ENCODE measurements at places on chromosomes 12 and 14.

DNA sequence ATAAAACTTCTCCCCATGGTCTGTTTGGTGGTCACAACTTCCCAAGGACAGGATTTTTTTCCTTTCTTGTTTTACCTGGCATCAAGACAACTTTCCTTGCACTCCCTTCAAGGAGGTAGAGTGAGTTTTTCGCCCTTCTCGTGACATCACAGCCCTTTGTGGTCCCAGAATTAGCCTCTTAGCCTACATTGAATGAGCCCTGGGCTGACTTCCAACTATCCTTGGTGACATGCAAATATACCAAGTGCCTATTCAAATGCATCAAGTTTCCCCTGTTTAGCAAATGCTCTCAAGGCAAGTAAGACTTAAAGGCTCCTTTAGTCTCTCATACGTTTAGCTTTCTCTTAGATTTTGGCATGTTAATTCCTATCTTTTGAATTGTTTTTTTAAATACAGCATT lies 36.6 kb downstream of the TC2N start:
- DNase-seq = no peak

GRCh38 chr12:91406920-91407341 lies 224.3 kb upstream of the DCN start:
- no peak for DNase-seq

DNA sequence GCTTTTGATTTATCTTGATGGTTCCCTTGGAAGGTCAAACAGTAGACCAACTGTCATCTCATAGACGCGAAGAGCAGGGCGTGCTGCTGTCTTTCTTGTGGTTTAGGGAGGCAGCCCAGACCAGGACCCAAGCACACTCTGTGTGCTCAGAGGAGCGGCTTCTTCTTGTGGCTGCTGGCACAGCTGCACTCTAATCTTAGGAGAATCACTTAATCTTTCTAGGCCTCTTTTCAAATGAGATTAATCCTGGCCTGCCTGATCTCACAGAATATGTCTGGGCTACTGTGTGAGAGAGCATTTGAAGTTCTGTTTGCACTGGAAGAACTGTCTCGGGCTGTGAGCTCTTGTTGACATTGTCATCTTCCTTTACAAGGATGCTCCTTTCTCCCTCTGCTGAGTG lies 60.0 kb upstream of the TRAF3 start:
- DNase-seq = peak; percentile 83

DNA sequence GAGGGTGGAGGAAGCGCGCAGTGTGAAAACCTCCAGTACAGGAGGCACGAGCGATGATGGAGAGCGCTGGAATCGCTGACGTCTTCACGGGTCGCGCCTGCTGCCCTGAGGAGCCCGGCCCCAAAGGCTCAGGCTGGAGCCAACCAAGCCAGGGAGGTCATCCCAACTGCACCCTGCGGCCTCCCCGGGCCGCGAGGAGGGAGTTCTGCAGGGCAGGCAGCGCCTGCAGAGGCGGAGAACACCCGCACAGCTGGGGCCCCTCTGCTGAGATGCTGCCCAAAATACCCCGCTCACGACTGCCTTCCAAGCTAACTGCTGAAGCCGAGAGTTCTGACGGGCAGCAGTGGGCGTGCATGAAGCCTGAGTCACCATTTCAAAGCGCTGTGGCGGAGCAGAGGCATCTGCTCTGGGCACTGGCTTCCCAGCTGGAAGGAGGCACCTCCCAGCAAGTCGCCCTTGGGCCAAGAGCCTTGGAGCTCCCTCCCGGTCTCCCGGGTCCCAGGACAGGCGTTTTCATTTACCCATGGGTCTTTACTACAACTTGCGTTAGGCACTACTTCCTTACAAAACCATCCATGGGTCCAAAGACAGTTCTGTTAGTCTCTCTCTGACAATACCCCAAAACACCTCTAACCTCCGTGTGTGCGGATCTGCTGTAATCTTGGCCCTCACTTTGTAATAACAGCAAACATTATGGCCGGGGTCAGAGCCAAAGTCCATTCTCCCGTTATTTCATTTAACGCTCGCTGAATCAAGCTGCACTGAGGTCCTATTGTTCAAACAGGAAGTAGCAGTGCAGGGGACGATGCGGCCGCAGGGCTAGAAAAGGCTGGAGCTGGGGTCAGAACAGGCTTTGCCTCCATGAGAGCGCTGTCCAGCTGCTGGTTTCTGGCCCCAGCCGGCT lies 60.1 kb upstream of the RIMBP2 start:
- peak; percentile 59 for DNase-seq

DNA sequence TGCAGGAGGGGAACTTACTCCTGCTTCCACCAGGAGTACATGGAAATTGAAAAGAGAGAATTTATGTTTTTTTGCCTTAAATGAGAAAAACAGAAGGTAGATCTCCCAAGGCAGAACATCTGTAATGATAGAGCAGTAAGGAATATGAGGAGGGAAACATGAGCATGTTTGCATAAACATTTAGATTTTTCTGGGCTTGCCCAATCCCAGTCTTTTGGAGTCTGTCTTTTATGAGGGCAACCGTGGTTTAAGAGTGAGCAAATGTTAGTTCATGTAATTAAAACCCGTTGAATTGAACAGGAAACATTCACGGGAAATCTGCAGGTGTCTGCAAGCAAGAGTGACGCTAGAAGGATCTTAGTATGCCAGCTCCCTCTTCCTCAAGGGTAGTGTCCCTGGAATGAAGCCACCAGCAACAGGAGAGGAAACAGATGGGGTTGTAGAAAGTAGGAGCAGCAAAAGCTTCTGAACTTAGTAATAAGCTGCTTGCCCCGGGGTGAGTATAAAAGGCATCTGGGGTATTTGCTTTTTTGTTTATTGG lies 79.3 kb downstream of the ARF6 start:
- no peak for DNase-seq

GRCh38 chr14:31505411-31505810 lies 17.6 kb upstream of the GPR33 start:
- no peak for DNase-seq

DNA sequence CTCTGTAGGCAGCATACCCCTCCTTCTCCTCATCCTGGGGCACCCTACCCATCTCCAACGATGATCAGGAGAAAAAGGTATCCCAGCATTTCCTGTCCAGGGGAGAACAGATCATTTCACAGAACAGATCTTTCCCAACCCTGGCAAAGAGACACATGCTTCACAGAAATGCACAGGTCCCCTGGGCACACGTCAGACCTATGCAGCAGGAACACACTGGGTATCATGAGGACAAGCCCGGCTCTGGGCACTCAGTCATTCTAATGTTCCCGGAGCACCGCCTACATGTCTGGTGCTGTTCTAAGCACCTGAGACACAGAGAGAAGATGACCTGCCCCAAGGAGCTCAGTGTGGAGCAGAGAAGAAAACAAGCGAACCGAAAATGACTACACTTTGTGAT lies 56.2 kb downstream of the ACTN1 start:
- no peak for DNase-seq

DNA sequence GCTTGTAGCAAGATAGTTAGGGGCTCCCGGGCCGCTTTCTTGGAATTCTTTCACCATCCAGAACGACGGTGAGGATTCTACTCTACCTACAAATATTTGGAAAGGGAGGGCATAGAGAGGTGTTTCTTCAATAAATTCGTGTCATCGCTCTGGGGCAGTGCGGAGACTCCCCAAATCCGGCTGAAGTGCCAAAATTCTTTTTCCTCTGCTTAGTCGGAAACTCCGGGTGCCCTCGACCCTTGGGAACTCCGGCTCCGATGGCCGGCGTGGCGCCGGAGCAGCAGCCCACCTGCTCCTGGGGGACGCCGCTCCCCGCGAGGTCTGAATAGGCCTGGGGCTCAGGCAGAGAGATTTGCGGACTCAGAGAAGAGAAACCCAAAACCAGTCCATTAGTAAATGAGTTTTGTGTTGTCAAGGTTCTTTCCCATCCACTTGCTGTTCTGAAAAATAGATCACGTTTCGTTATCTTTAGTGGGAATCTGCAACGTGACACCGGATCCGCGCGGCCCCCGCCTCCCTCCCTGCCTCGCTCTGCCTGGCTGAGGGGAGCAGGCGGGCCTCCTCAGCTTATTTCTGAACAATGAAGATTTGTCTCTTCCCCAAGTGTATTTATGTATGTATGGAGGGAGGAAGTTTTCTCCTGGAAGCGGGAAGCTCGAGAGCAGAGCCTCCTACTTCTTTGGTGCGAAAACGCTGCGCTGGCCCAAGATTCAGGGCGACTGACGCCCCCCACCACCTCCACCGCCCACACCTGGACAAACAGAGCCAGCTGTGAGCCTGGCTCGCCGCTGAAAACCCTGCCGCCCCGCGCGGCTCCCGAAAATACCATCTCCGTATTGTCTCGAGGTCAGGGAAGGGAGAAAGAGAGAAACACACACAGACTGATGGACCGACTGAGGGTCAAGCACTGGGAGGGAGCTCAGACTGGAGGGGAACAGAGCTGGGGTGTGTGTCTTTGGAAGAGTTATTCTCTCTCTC lies 3.7 kb upstream of the SIX1 start:
- peak; percentile 13 for DNase-seq

- DNase-seq = no peak
Measured at GRCh38 chr12:55698965-55699364, 8.7 kb downstream of the ITGA7 start.

DNA sequence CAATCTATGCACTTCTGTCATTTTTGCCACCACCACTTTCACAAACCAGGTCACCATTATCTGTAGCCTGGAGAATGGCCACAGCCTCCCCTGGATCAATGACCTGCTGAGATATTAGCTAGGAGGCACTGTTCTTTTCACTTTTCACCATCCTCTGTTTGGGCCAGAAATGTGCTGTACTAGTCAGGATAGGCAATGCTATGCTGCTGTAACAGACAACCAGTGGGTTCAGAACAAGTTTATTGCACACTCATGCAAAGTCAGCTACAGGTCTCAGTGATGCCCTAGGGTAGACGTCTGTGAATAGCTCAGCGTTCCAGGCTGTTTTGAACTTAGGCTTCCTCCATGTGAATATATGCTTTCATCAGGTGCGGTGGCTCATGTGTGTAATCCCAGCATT lies 231.5 kb downstream of the SUDS3 start:
- no peak for DNase-seq

DNA sequence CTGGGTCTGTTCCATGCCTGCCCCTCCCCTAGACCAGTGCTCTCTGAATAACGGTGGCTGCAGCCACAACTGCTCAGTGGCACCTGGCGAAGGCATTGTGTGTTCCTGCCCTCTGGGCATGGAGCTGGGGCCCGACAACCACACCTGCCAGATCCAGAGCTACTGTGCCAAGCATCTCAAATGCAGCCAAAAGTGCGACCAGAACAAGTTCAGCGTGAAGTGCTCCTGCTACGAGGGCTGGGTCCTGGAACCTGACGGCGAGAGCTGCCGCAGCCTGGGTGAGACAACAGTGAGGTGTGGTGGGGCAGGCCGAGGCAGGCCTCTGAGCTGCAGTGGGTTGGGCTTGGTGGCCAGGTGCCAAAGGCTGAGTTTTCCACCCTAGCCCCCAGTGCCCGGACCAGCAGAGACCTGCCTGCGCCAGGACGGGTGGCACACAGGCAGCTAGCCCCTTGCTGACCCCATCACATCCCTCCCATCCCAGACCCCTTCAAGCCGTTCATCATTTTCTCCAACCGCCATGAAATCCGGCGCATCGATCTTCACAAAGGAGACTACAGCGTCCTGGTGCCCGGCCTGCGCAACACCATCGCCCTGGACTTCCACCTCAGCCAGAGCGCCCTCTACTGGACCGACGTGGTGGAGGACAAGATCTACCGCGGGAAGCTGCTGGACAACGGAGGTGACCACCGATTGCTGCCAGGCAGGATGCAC lies 28.2 kb upstream of the LRP1-AS start:
- peak; percentile 63 for DNase-seq

All from SK-N-DZ (cell line).